ENCODE measurements at places on chromosomes 2 and 18.

GRCh38 chr18:78792736-78793135 is 186.9 kb upstream of the SALL3 start:
- DNase-seq: no peak

DNA sequence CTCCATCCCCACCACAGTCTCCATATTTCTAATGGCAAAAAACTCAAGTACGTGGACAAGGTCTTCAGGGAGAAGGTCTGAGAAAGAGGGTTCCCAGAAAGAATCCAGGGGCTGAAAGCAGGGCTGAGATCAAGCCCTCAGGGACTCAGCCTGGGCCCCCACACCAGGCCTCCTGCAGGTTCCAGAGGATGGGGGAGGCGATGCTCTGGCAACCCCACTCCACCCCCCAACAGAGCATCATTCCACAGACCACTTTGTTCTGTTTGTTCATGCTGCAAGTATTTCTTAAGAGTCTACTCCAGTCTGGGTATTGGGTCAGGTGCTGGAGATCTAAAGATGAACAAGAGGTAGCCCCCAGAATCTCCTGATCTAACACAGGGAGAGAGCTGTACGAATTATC is 32.2 kb downstream of the ZBTB7C start:
- no peak for DNase-seq

DNA sequence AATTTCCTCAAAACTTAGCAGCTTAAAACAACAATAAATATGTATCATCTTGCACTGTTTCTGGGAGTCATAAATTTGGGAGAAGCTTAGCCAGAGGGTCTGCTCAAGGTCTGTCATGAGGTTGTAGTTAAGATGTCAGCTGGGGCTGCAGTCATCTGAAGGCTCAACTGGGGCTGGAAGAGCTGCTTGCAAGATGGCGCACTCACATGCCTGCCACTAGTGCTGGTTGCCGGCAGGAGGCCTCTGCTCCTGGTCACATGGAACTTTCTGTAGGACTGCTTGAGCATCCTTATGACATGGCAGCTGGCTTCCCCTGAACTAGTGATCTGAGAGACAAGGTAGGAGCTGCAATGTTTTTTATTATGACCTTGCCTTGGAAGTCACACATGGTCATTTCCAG is 215.5 kb upstream of the HAAO start:
- DNase-seq: no peak

DNA sequence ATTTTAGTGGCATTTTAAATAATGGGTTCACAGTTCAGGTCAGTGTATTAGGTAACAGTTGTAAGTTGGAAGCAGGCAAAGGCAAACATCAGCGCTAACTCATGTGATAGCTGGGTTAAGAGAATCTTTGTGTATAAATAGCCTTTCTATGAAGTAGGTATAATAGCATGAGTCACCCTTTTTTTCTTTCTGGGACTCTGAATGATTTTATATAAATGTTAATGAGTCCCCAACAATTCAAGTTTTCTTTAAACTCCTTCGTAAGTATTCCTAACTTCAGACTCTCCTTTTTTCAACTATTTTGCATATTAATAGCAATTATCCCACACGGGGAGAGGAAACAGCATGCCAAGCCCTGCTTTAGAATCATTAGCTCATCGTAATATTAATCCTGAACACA is 384.3 kb downstream of the PIK3C3 start:
- DNase-seq: no peak

DNA sequence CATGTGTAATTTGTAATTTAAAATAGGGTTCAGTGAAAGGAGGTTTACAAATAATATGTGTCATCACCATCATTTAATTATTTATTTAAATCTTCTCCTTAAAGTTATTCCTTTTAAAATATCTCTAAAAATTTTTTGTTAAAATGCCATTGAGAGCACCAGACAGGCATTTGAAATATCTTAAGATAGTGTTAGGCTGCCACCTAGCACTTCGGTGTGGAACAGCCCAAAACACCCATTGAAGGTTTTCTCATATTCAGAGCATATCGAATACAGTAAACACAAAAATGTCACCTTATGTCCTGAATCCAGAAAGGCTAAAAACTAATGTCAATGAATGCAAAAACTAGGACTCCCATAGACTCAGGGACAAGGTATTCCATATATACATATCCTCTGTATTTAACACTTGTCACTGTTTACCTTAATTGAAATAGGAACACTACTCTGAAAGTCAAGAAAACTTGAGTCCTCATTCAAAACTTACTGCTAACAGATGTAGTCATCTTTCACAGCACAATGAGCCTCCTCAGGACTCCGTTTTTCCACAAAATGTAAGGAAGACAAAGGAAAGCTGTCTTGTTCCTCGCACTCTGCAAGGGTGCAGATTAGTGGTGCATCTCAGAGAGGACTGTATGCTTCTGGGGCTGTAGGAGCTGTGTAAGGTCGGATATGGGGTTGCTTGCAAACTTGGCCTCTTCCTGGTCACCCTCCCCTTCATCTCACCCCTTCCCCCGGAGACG is 329.5 kb downstream of the PAX3 start:
- no peak for DNase-seq

- no peak for DNase-seq
Measured at GRCh38 chr2:138247302-138247701, 254.3 kb upstream of the SPOPL start.

DNA sequence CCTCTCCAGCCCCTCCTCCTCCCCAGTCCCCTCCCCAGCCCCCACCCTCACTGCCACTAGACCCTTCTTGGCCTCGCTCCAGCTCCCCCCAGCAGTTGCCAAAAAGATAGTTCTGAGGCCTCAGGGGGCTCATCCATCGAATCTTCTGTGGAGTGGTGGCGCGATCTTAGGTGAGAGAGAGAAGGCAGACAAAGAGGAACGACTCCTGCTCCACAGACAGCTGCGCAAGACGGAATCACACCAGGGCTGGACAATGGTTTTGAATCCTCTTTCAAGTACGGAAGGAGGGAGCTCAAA is 68.1 kb downstream of the LAMA3 start:
- no peak for DNase-seq

GRCh38 chr2:39779341-39779851 is 338 bp upstream of the THUMPD2 start:
- DNase-seq: no peak

- no peak for DNase-seq
Measured at GRCh38 chr2:168033966-168034365, 213.4 kb downstream of the STK39 start.

- no peak for DNase-seq
Measured at GRCh38 chr2:58891828-58892377, 650.8 kb upstream of the FANCL start.

- no peak for DNase-seq
Measured at GRCh38 chr2:38415023-38415422, 38.0 kb upstream of the ATL2 start.

Data from activated CD4-positive, alpha-beta T cell treated with anti-CD3 and anti-CD28 coated beads for 24 hours (primary cell).